ENCODE measurements at places on chromosomes 4 and X.

GRCh38 chrX:48451708-48452107, 18.4 kb downstream of the SLC38A5 start:
- no peak for DNase-seq

DNA sequence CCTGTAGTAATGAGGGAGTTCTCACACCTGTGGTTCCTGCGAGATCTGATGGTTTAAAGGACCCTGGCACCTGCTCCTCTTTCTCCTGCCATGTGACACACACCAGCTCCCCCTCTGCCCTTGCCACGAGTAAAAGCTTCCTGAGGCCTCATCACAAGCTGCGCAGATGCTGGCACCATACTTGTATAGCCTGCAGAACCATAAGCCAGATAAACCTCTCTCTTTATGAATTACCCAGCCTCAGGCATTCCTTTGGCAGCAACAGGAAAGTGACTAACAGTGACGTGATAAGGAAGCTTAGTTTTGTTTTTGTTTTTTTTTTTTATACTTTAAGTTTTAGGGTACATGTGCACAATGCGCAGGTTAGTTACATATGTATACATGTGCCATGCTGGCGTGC, 130.9 kb downstream of the AFAP1 start:
- DNase-seq: no peak

DNA sequence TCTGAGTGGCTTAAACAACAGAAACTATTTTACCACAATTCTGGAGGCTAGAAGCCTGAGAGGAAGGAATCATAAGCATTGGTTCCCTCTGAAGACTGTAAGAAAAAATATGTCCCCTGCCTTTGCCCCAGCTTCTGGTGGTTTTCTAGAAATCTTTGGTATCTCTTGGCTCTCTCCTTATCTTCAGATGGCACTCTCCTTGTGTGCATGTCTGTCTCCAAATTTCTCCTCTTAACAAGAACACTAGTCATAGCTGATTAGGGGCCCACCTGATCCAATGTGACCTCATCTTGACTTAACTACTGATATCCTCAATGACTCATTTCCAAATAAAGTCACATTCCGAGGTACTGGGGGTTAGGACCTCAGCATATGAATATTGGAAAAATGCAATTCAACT, 635.0 kb upstream of the NR3C2 start:
- no peak for DNase-seq

DNA sequence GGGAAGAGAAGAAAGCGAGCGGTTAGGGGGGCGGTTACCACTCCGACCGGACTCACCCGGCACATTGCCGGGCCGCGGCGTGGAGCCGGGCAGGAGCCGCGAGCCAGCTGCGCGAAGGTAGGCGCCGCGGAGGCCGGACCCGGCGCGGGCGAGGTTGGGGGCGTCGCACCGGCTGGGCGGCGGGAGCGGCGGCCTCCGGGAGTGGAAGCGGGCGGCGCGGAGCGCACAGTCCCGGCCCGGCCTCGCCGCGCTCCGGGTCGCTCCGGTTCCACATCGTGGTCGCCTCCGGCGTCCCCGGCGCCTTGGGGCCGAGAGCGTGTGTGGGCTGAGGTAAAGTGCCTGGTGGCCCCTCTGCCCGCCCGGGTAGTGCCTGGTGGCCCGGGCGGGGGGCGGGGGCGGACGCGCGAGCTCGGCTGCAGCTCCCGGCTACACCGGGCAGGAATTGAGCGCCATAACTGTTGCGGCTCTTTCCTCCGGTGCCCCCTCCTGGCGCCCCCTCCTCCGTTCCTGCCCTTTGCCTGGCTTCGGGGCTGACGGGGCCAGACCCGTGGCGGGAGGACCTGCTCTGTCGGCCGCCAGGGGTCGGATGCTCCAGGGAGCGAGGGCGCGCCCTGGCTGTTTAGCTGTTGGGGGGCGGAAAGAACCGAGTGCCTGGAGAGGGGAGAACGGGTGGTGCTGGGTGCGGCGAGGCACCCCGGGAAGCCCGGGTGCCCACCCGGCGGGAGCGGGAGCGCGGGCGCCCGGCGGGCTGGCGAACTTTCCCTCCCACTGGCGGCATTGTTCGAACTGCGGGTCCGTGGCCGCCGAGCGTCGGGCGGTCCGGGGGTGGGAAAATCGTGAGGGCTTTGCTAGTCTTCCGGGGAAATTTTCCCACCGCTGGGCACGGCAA, 626 bp downstream of the JADE3 start:
- no peak for DNase-seq

GRCh38 chr4:55086578-55086977, 38.8 kb downstream of the KDR start:
- DNase-seq: no peak

- DNase-seq: no peak
These were observed 153.6 kb upstream of the INTU start for GRCh38 chr4:127479031-127479622.

GRCh38 chr4:75844151-75844662, 58.0 kb downstream of the PPEF2 start:
- no peak for DNase-seq

- no peak for DNase-seq
These were observed 358.4 kb downstream of the ARHGAP24 start for GRCh38 chr4:85833302-85833701.

DNA sequence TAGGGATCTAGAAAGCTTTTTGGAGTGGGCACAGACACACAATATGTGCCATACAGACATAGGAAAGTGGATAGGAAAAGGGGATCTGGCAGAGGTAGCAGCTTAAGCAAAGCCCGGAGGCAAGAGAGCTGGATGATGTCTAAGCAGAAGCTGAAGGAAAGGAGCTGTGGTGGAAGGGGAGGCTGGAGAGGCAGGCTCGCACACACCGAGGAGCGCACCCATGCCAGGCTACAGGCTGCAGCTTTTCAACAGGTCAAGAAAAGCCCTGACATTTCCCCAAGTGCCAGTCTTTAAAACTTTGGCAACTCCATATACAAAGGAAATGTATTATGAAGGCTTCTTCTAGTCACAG, 67.4 kb downstream of the SOWAHB start:
- no peak for DNase-seq

- no peak for DNase-seq
These were observed 325.9 kb downstream of the ANKRD50 start for GRCh38 chr4:124386648-124387047.

DNA sequence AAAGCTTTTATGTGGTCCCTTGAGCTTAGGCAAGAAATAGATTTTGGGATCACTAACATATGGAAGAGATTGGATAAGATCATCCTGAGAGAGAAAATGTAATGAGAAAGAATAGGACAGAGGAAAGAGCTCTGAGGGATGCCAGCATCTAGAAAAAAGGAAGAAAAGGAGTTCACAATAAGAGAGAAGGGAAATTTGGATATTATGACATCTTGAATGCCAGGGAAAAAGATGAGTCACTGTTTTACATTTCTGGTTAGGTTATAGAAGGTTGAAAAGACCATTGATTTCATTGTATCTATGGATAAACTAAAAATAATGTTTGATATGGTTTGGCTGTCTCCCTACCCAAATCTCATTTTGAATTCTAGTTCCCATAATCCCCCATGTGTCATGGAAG, 208.5 kb downstream of the MAD2L1 start:
- no peak for DNase-seq

- DNase-seq: no peak
These were observed 30.5 kb upstream of the SHOX start for GRCh38 chrX:599837-600715.

DNA sequence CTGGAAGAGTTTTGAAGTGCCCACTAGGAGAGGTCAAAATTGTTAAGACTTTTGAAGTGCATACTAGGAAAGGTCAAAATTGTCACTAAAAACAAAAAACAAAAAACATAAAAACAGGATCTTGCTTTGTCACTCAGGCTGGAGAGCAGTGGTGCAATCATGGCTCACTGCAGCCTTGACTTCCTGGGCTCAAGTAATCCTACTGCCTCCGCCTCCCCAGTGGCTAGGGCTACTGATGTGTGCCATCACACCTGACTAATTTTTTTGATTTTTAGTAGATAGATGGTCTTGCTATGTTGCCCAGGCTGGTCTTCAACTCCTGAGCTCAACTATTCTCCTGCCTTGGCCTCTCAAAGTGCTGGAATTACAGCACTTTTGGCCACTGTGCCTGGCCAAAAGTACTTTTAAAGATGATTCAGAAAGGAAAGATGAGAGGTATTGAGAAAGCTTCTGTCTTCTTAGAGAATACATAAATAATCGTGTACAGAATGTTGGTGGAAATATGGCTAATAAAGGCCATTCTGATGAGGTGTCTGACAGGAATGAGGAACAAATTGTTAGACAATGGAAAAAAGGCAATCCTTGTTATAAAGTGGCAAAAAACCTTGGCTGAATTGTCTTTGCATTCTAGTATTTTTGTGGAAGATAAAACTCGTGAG, 43.3 kb upstream of the STX18 start:
- DNase-seq: no peak

- no peak for DNase-seq
These were observed 96.5 kb downstream of the WWC2 start for GRCh38 chr4:183195534-183195933.

DNA sequence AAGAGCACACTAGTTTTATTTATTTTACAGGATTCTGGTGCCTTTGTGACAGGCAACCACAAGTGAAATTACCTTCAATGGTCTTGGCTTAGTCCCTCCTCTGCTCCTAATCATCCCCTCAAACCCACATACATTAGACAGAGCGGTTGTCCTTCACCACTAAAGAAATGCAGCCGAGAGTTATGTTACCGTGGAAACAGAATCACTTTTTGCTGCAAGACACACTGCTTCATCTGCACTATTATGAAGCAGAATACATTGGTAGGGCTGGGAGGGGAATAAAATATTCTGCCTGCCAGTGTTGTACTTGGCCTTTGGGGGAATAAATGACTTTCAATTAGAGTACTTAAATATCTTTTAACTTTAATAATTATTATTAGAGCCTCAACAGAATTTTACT, 75.2 kb downstream of the ARHGEF38 start:
- DNase-seq: no peak

GRCh38 chrX:152157042-152157441, 18.7 kb upstream of the MAGEA10 start:
- no peak for DNase-seq

GRCh38 chr4:185305979-185306442, 89.7 kb downstream of the LRP2BP start:
- DNase-seq: peak; percentile 6

DNA sequence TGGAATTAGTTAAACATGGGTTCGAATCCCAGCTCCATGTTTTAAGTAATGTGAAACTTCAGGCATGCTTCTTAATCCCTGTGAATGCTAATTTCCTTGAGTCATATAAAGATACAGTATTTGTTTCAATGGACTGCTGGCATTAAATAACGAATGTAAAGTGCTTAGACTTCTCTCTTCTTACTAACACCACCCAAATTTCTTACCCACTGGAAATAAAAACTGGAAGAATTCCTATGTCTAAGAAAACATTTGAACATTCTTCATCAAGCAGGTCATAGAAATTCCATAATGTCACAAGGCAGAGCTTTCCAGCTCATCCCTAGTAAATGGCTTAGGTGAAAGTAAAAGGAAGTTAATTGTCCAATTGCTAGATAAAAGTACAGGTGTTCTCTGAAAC, 172.5 kb downstream of the ANK2 start:
- DNase-seq: no peak

- DNase-seq: no peak
These were observed 18.5 kb downstream of the GC start for GRCh38 chr4:71765350-71765749.

DNA sequence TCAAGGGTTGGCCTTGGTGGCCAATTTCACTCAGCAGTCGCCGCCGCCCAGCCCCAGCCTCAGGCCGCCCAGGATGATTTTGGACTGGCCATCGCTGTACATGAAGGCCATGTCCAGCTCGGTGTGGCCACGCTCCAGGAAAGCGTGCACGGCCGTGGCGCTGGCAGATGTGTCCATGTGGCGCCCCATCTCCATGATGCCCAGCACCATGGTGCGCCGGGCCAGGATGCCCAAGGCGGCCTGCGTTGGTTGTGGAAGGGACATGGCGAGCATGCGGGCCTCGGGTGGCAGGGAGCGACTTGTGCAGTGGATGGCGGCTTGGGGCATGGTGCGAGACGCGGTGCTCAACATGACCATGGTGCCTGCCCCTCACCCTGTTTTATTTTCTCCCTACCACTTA, 55.4 kb downstream of the ZCCHC12 start:
- DNase-seq: no peak

GRCh38 chr4:98430708-98431403, 169.7 kb downstream of the RAP1GDS1 start:
- no peak for DNase-seq

DNA sequence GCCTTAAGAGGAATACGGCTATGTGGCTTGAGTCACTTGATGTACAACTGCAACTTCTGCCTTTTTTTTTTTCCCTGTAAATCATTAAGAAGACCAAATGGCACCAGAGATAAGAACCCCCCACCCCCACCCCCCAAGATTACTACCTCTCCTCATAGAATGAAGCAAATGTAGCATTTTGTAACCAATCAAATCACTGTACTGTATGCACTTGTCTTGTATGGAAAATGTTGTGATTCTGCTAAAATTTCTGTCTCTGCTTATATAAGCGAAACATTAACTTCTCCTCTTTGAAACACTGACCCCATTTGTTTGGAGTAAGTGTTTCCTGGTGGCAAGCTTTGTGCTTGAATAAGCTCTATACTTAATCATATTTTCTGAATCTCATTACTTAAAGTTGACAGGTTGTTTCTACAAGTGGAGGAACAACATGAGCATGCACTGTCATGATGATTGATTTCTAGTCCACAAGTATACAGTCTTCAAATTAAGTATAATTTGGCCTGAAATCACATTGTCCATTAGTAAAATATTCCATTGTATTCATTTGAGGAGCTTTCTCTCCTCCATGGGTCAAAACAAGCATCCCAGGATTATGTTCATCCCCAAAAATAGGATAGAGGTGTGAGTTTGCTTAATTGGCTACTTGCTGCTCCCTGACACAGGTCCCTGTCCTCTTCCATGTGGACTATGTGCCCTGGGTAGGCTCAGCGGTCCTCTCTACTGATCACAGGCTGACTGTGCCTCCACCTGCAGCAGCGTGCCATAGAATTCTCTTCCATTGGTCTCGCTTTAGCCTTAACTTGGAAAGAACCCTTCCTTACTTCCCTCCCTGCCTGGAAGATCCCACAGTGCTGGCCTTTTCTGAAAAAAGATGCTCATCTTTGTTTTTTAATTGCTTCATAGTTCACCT, 104.0 kb upstream of the BMP2K start:
- DNase-seq: no peak

DNA sequence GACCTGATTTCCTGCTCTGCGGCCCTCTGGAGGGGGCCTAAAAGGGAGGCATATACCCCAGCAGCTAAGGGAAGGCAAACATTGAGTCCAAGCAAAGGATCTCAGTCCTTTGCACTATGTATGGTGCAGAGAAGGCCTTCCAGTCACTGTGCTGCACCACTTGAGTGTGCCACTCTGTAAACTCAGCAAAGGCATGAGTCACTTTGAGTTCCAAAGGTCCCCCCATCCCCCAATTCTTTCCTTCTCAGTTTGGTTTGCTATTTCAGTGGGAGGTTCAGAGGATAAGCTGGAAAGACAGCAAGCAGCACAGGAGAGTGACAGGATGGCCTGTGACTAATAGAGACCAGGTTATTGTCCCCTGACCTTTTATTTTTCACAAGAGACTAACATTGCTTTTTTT, 131.3 kb downstream of the FHDC1 start:
- DNase-seq: no peak
